ENCODE measurements at places on chromosomes 4 and X.

GRCh38 chrX:23992431-23992830, 34.6 kb downstream of the KLHL15 start:
- DNase-seq: no peak

DNA sequence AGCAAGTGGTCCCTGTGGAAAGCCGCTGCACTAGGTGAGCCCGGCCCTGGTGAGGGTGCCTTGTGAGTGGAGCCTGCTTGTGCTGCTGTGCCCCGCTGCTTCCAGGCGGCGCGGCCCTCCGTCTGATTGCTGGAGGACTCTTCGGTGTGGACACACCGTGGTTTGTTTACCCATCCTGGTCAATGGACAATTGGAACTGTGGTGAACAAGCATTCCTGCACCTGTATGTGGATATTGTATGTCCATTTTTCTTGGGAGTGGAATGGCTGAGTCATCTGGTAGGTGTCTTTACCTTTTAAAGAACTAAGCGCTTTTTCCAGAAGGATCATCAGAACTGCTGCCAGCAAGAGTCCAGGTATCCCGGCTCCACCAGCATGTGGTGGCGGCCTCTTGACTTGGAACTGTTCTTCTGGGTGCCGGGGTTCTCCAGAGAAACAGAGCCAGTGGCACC, 15.6 kb downstream of the MAEA start:
- no peak for DNase-seq

DNA sequence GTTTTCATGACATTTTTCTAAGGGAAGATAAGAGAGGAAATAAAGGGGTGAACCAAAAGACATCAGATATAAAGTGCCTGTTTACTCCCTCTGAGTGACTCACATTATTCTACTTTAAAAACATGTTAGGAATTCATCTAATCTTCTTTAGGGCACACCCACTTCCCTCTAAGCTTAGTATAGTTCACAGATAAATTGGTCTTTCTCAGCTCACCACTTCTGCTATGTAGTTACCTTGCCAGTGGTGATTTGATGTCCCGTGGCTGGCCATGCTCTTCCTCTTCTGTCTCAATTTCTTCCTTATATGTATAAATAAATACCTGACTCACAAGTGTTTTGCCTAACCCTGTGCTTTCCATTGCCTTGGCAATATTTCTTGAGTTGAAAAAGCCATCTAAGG, 96.8 kb downstream of the PDLIM5 start:
- no peak for DNase-seq

- DNase-seq: peak; percentile 27
Measured at GRCh38 chr4:6917461-6918271, 8.0 kb downstream of the TBC1D14 start.

DNA sequence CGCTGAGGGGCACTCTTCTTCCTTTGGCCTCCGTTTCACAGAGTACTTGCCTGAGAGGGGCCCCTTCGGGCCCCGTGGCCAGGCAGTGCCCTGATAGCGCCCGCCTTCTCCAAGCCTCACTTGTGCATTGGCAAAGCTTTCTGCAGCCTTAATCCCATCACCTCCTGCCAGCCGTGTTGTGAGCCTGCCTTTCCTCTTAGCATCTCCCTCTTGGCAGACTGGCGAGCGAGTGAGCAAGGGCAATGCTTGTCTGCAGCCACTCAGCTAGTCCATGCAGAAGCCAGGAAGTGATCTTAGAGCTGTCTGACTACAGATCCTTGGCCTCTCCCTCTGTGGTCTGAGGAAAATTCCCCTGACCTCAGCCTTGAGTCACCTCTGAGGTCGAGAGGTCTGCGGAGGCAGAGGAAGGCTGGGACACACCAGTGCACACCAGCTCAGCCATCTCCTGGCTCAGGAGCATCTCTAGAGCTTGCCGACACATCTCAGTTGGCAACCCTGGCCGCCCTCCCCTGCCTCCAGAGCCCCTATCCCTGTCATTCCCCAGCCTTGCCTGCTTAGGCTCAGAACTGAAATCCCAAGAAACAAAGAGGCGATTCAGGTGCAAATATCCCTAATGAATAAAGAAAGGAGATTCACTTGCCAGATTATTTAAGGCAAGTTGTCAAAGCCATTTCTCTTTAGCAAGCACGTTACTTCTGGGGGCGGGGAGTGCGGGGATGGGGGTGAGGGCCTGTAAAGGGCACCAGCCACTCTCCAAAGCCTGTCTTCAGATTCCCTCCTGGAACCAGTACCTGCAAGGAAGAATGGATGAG, 143.5 kb upstream of the MAMLD1 start:
- no peak for DNase-seq

DNA sequence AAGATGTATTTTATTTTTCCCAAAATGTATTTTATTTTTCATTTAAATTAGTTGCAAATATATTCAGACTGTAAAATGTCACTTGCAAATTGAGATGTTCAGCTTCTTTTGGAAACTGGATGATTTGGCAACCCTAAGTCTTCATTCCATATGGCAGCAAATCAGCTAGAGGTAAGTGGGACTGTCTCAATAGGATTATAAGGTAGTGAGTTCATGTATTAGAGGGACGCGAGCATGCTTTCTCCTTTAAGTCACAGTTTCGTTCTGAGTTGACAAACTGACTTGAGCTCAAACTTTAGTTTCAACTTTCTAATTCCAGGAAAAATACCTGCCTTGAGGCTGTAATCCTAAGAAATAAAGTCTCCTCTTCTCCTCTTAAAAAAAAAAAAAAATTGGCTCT, 44.2 kb upstream of the TMEM131L start:
- no peak for DNase-seq

DNA sequence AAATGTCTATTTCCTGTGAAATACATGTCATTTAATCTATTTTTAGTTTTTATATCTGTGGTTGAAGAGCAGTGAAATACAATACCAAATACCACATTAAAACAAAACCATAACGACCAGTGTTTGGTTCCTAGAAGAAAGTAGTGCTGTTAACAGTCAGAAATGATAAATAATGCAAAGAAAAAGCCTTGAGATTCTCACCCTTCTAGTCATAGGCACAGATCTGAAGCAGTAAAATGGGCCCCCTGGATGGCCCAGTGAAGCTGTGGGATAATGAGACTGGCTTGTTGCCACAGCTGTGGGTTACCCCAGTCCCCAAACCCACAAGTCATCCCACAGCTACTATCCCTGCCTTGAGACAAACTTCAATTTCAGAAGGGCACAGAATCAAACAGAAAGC, 137.3 kb upstream of the RPL34 start:
- peak; percentile 27 for DNase-seq

DNA sequence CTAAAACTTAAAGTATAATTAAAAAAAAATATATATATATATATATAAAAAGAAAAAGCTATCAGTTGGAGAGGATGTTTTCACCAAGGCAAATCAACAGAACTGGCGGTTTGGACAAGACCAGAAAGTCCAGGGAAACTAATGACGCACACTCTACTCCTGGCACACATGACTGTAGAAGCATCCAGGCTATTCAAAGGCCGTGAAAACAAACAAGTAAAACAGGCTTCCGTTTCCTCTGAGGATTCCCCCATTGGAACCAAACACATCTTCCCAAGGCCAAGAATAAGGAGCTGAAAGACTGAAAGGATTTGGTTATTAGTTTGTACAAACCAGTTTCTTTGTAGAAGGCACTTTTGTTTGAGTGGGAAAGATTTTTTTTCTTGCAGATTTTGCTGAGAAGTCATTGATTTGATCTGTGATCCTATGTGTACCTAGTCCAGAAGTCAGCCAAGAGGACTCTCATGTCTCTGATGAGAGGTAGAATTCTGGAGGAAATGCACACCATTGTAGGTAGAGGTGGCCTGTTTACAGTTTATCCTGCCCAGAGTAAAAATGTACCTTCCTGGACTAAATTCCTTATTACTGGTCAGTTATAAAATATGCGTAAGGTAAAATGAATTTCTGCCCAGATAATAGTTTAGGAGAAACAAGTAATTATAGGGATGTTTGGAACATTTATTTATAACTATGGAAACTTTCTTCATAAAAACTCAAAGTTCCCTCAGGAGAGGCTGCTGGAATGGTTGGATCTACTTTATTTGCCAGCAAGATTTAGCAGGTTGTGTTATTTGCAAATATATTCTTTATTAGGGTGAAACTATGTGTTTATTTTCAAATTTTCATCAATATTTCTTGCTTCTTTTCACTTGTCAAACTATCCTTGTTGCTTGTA, 66.5 kb downstream of the DMP1 start:
- no peak for DNase-seq

- no peak for DNase-seq
Measured at GRCh38 chr4:26807330-26807729, 53.3 kb upstream of the STIM2 start.
